ENCODE measurements at places on chromosomes 11 and 22. TPM values are rescaled to one million over a fixed set of nuclear protein-coding genes. Genes with fewer than 3 reads are reported as not detected.
A peak's percentile ranks its signal among the peaks of the same experiment; 100 is the strongest.

DNA sequence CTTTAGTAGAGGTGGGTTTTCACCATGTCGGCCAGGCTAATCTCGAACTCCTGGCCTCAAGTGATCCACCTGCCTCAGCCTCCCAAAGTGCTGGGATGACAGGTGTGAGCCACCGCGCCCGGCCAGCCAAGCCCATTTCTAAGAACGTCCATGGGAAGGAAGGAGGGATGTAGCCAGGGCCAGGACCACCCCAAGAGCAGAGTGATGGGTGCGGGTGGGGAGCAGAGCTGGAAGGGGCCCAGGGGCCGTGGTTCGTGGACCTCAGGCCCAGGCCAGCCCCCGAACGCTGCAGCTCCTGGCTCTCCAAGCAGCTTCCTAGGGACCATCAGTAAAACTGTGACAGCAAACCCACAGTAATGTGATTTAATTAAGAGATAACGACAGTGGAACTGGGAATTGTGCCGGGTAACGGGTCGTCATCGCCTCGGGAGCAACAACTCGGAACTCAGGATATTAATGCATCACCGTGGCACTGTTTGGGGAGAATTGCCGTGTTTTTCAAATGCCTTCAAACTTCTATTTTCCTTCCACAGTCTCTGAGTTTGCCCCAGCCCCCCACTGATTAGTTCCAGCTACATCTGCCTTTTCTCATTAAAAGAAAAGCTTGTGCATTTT lies 74.3 kb downstream of the BRD1 start:
- H3K27ac ChIP-seq: no peak overlapping the region
- H3K4me1 ChIP-seq: no peaks in the 10 kb centered on the region
- DNase-seq: no peak
- no peaks in the 10 kb centered on the region for H3K27me3 ChIP-seq
- no peak overlapping the region for H3K4me3 ChIP-seq

- peaks cover 35% of the 10 kb centered on the region for H3K4me1 ChIP-seq
- H3K27ac ChIP-seq: no peak overlapping the region
- no peaks in the 10 kb centered on the region for H3K27me3 ChIP-seq
- H3K36me3 ChIP-seq: no peaks in the 10 kb centered on the region
Measured at GRCh38 chr11:34354782-34355181, 3.0 kb downstream of the ABTB2 start.

DNA sequence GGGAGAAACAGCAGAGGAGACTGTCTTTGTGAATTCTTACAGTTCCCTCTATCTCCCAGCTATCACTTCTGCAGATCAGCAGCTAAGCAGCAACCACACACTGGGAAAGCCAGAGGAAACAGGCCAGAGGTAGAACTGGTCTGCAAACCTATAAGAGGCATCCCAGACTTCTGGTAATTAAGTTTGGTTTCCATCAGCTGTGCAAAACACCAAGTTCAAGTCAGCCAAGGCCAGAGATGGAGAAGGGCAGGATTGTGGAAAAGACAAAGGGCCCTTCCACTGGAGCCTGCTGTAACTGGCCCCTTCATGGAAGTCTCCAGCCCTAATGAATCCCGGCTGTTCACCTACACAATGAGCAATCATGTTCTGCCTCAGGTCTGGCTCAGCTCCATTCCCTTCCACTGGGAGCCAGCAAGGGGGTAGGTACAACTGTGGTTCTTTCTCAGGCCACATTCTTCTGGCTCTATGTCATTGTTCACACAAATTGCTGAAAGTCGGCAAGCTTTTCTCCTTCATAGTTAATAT lies 4.6 kb upstream of the PAMR1 start:
- peak overlapping the region; percentile 9 for H3K27ac ChIP-seq
- H3K36me3 ChIP-seq: no peaks in the 10 kb centered on the region
- DNase-seq: no peak

DNA sequence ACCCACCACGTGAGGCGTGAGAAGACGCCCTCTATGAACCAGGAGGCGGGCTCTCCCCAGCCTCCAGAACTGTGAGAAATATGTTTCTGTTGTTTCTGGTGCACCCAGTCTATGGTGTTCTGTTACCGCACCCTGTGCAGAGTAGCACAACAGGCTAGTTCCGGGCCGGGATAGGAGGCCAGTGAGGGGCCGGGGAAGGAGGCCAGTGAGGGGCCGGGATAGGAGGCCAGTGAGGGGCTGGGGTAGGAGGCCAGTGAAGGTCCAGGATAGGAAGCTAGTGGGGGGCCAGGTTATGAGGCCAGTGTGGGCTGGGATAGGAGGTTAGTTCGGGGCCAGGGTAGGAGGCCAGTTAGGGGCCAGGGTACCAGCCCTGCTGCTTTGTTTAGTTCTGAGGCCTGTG lies 204.6 kb downstream of the BARX2 start:
- H3K27me3 ChIP-seq: no peaks in the 10 kb centered on the region
- no peak for DNase-seq
- no peak overlapping the region for H3K4me3 ChIP-seq

DNA sequence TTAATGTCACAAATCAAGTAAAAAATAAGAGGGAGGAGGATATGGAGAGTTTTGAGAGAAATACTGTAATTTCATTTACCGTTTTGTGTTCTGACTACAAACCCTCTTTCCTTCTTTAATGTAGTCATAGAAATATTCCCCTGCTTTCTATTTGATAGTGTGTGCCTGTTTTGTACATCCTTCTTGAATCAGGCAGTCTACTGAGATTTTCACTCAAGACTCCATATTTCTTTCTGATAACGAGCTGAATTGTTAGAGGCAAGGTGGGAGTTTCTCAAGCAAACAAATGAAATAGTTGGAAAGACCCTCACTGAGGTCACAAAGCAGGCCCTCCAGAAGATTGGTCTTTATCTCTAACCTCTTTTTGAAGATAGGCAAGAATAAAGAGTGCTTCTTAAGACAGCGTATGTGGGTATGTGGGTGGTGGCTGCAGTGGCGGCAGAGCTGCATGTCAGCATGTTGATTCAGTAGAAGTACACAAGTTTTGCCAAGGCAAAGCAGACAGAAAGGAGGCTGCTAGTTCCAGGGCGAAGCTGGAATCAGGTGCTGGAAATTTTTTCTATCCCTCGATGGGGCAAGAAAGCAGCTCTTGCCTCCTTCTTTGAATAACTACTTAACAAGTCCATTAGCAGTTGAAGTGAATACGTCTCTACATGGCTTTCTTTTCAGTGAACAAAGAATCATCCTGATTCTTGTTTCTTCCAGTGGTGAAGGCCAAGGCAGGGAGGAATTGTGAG lies 164.2 kb downstream of the FAM76B start:
- no peaks in the 10 kb centered on the region for H3K4me1 ChIP-seq
- no peaks in the 10 kb centered on the region for H3K36me3 ChIP-seq
- no peak overlapping the region for H3K27ac ChIP-seq
- no peak overlapping the region for H3K4me3 ChIP-seq
- DNase-seq: no peak

DNA sequence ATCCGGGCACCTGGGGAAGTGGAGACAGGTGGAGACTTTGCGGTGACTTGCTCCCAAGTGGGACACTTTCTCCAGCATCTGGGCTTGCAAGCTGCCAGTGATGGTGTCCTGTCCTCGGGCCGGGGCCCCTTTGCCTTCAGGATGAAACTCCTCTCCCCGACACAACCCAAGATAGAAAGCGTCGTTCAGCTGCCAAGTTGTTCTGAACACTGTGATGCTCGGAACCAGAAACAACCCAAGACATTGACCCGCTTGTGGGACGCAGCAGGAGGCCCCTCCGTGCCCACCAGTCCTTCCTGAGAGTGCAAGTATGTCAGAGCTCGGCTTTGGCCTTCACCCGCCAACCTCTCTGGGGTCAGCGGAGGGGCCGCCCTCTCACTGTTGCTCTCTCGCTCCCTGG lies 31.3 kb downstream of the LINC01488 start:
- no peaks in the 10 kb centered on the region for H3K4me1 ChIP-seq
- no peak for DNase-seq
- H3K4me3 ChIP-seq: no peak overlapping the region
- no peaks in the 10 kb centered on the region for H3K36me3 ChIP-seq

- peak overlapping the region; percentile 88 for H3K27ac ChIP-seq
- no peaks in the 10 kb centered on the region for H3K27me3 ChIP-seq
- H3K4me3 ChIP-seq: peak overlapping the region; percentile 72
- no peak for DNase-seq
- peaks cover 19% of the 10 kb centered on the region for H3K36me3 ChIP-seq
Measured at GRCh38 chr11:65919573-65920371, 546 bp downstream of the DRAP1 start.

DNA sequence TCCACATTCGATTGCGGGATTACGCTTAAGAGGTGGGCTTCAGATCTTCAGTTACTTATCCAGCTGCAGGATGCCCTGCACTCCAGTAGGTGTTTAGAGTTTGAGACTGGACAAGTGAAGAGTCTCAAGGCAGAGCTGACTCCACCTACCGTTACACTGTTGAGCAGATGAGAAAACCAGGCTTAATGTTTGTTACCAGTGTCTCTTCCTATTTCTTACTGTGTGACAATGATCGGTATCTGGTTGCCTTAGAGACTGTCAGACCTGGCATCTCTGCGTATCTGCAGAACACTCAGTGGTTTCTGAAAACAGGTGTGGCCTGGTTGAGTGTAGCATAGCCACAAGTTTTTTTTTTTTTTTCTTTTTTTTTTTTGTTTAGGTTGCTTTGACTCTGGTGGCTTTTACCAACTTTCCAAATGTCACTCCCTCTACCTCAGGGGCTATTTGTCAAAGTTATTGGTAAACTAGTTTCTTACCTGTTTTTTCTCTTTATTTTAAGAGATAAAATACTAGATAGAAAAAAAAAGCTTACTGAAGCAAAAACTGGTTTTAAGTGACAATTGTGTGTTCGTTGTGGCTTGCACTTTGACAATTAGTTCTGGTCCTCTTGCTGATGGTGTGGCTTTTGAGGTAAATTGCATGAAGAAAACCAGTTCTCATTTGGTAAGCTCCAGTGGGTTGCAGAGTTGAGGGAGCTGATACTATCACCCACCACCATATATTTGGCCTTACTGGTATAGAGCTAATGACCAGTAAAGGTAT lies 284.8 kb downstream of the ETS1 start:
- no peaks in the 10 kb centered on the region for H3K27me3 ChIP-seq
- no peak overlapping the region for H3K4me3 ChIP-seq
- DNase-seq: no peak
- H3K4me1 ChIP-seq: peaks cover 24% of the 10 kb centered on the region
- no peak overlapping the region for H3K27ac ChIP-seq

DNA sequence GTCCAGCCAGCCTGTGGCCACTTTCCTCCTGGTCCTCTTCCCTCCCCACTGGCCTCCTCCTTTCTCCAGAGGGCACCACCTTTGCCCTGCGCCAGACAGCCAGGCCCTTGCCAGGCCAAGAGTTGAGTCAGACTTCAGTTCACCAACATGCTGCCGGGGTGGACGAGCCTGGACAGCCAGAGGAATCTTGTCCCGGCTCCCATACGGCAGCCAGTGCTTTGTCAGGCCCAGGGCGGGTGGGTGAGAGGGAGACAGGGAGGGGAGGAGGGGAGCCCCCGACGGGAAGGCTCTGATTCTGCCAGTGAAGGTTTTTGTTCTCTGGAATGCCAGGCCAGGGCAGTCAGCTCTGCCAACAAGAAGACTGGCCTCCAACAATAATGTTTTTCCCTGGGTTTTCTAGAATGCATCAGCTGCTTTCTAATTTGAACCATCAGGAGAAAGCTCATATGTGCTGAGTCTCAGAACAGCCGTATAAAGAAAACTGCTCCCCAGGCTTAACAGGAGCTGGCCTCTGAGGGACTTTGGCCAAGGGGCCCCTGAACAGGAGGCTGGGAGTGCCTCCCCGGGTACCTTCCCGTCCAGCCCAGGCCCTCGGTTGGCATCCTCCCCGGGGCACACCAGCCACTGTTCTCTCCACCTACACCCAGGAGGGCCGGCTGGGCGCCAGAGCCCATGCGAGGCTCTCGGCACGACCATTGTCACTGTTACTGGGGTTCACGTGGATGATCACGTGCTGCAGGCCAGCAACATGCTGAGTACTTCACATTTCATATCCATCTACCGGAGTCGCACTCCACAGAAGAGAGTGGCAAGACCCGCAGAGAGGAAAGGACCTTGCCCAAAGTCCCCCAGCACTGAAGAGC lies 28.6 kb downstream of the LIF start:
- no peak for DNase-seq
- H3K27me3 ChIP-seq: no peaks in the 10 kb centered on the region
- no peaks in the 10 kb centered on the region for H3K36me3 ChIP-seq
- no peak overlapping the region for H3K4me3 ChIP-seq
- peak overlapping the region; percentile 54 for H3K27ac ChIP-seq
- peaks cover 14% of the 10 kb centered on the region for H3K4me1 ChIP-seq

DNA sequence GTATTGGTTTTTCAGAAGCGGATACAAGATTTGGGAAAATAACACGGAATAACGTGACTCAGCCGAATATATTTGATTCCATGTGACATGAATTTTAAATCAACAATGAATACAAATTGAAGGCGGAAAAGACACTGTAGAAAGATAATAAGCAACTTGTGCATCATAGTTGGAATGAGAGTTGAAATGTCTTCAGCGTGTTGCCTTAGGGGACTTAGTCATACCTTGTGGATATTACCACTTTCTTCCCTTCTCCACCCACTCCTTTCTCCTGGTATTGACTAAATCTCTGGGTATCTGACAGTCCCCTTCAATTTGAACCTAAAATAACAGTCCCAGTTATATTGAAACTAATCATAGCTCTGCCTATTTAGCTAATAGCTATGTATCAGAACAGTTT lies 2373.1 kb upstream of the RAG2 start:
- H3K4me1 ChIP-seq: no peaks in the 10 kb centered on the region
- no peak overlapping the region for H3K4me3 ChIP-seq
- H3K27ac ChIP-seq: no peak overlapping the region
- no peaks in the 10 kb centered on the region for H3K27me3 ChIP-seq
- DNase-seq: no peak

DNA sequence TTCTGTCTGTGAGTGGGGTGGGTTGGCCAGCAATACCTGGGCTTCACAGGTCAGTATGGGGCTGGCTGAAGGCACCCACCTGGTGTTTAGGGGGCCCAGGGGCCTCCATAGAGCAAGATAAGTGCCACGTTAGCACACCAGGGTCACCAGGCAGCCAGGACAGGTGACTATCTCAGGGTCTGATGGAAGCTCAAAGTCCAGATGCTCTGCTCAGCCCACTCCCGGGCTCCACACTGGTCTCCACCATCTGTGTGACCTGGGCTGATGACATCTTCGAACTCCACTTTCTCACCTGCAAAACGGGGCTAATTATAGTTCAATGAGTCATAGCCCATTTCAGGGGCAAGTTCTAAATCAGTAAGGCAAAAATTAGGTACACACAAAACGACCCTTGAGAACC lies 39.4 kb upstream of the PRDM11 start:
- H3K4me1 ChIP-seq: peaks cover 8% of the 10 kb centered on the region
- H3K27ac ChIP-seq: no peak overlapping the region
- H3K4me3 ChIP-seq: no peak overlapping the region
- H3K27me3 ChIP-seq: no peaks in the 10 kb centered on the region

- H3K27me3 ChIP-seq: no peaks in the 10 kb centered on the region
- H3K4me3 ChIP-seq: no peak overlapping the region
- no peak for DNase-seq
- no peaks in the 10 kb centered on the region for H3K36me3 ChIP-seq
Measured at GRCh38 chr11:121341609-121342008, 49.0 kb downstream of the SC5D start.

GRCh38 chr11:109048098-109048497 lies 373.9 kb upstream of the C11orf87 start:
- H3K4me1 ChIP-seq: no peaks in the 10 kb centered on the region
- no peak overlapping the region for H3K4me3 ChIP-seq

- H3K4me1 ChIP-seq: no peaks in the 10 kb centered on the region
- H3K27ac ChIP-seq: no peak within 1 kb of the TSS
- H3K27me3 ChIP-seq: no peaks in the 10 kb centered on the region
- DNase-seq: peak; percentile 94
Measured at GRCh38 chr22:50085211-50085972, at the start of gene MLC1. Gene MLC1 (minus strand): TSS chr22:50085426. CDS start chr22:50084902, 524 bp downstream.

Gene LMNTD2
- 1.7 TPM for total RNA-seq

Gene NCF4
- total RNA-seq: 37.6 TPM

Gene OR52E8
- total RNA-seq: not detected

Gene KCNQ1OT1
- 3.4 TPM for total RNA-seq

Gene FAR1
- 77.6 TPM for total RNA-seq

Data from vagina (tissue), 2 donors.